Fibroblast of lung (primary cell): ENCODE measurements at places on chromosomes 6 and 20.
A peak's percentile ranks its signal among the peaks of the same experiment; 100 is the strongest.

DNA sequence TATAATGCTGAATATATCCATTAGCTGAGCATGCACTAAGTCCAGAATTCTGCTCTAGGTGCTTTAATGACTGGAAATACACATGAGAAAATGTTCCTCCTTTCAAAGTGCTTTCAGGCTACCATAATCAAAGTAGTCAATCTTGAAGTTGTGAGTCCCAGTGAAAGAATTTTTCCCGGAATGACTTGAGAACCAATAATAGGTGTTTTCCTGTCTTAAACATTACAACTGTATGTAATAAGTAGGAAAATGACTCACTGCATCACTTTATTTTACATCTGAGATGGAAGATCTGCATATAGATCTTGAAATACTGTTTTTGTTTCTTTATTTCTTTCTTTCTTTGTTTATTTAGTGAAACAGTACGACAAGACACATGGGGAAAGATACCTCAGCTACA, 437.4 kb upstream of the JAG1 start:
- no peak overlapping the region for H3K27ac ChIP-seq
- H3K4me1 ChIP-seq = no peaks in the 10 kb centered on the region
- DNase-seq = peak; percentile 56
- no peak overlapping the region for H3K4me3 ChIP-seq

- DNase-seq = no peak
- H3K36me3 ChIP-seq = peaks cover 11% of the 10 kb centered on the region
- no peak overlapping the region for H3K27ac ChIP-seq
- no peaks in the 10 kb centered on the region for H3K4me1 ChIP-seq
- H3K4me3 ChIP-seq = no peak overlapping the region
Measured at GRCh38 chr6:148547110-148547509, 199.7 kb upstream of the UST start.

DNA sequence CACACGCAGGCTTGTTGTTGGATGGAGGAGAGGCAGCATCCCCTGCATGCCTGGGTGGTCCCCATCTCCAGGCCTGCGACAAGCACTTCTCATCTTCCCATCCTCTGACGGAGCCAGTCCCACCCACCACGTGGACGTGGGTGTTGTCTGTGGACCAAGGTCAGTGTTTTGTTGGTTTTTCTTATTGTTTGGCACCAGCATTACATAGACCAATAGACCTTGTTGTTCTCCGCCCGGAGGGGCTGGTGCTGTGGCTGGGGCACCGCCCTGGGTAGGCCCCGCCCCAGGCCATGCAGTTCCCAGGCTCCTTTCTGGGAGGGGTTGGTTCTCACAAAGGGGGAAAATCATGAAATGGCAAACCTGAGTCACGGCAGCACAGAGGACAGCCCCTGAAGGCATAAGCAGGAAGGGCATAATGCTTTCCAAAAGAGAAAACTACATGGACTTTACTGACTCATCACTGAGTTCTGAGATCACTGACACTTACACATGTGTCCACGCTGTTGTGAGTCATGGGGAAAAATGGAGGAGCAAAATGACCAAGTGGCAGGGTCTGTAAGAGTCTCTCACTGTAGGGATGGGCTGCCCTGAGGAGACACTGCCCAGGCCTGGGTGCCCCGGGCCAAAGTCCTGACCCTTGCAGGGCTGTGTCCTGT, 90.8 kb downstream of the THBS2 start:
- no peaks in the 10 kb centered on the region for H3K27me3 ChIP-seq
- H3K27ac ChIP-seq = peak overlapping the region; percentile 92
- H3K4me3 ChIP-seq = no peak overlapping the region
- DNase-seq = peak; percentile 97

- DNase-seq = peak; percentile 83
- H3K36me3 ChIP-seq = no peaks in the 10 kb centered on the region
- H3K4me1 ChIP-seq = peaks cover 43% of the 10 kb centered on the region
- H3K27me3 ChIP-seq = no peaks in the 10 kb centered on the region
- no peak overlapping the region for H3K4me3 ChIP-seq
Measured at GRCh38 chr6:159981403-159982245, 12.7 kb downstream of the IGF2R start.

DNA sequence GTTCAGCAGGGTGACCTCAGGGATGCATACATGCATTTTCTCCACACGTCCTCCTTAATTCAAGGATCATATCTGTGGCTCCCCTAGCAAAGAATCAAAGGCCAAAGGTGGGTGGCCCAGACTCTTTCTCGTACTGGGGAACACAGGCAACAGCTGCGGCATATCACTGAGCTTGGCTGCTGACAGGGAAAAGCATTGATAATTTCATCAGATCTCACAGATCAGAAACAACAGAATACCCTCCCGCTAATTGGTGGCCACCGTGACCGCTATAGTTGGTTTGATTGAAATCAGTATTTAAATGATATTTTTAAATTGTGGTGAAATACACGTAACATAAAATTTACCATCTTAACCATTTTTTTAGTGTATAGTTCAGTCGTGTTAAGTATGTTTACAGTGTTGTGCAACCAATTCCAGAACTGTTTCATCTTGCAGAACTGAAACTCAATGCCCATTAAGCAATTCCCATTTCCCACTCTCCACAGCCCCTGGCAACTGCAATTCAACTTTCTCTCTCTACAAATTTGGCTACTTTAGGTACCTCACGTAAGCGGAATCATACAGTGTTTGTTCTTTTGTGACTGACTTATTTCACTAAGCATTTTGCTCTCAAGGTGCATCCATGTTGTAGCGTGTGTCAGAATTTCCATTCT, 74.7 kb upstream of the TMEM170B start:
- DNase-seq = peak; percentile 76
- no peaks in the 10 kb centered on the region for H3K27me3 ChIP-seq
- no peaks in the 10 kb centered on the region for H3K4me1 ChIP-seq
- no peak overlapping the region for H3K27ac ChIP-seq
- no peaks in the 10 kb centered on the region for H3K36me3 ChIP-seq

GRCh38 chr6:80728830-80729229, 622.4 kb downstream of the BCKDHB start:
- H3K27me3 ChIP-seq = no peaks in the 10 kb centered on the region
- H3K27ac ChIP-seq = no peak overlapping the region
- no peak for DNase-seq
